ENCODE measurements at places on chromosomes 1 and 21.

- DNase-seq: no peak
Observed at GRCh38 chr1:117178756-117179155, 32.0 kb downstream of the VTCN1 start.

DNA sequence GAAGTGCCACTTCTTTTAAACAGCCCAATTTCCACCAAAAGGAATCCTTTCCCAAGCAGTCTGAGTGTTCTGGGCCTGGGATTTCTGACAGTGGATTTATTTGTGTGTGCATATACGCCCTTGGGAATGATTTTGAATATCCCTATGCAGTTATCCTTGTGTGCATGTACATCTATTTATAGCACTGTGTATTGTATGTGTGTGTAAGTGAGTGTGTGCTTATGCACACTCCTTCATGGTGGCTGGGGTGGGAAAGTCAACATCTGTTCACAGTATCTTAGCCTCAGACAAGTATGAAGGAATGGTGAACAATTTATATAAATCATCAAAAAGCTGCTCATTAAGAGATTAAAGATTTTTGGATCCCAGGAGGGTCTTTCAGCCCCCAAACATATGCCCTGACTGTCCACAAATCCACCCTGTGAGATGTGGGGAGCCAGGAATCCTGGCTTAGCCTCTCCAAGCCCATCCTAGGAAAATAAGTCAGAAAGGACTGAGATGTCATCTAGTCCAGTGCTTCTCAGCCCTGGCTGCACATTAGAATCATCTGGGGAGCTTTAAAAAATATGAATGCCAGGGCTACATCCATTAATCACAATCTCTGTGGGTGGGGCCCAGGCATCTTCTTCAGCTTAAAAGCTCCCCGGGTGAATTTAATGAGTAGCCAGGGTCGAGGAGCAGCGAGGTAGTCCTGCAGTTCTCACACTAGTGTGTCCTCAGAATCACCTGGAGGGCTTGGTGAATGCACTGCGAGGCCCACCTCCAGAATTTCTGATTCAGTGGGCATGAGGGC is 101.4 kb downstream of the PLXNA2 start:
- no peak for DNase-seq

DNA sequence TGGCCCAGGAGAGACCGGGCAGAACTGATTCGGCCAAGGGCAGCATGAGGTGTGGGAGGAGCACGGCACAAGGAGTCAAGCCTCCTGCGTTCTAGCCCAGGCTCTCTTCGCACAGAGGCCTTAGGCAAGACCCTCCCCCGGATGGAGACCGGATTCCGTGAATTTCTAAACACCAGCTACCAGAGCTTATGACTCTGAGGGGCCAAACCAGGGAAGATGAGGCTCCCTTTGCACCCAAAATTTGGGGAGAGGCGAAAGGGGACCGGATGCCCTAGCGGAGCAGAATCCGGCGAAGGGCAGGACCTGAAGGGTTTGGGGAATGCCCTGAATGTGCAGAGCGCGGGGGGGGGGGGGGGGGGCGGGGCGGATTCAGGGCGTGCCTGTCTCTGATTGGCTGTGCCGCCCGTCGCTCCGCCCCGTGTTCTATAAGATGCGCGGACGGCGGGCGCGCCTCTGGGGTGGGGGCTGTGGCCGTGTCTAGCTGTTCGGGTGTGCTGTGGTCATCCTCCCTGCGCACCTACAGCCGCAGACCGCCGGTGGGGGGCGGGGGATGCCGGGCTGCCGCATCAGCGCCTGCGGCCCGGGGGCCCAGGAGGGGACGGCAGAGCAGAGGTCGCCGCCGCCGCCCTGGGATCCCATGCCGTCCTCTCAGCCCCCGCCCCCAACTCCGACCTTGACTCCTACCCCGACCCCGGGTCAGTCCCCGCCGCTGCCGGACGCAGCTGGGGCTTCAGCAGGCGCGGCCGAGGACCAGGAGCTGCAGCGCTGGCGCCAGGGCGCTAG is at the start of gene TRNP1:
Gene TRNP1, plus strand, starts transcription at position 456 of the 783 bp plus-strand sequence. Its CDS starts 95 bp downstream, at position 551.
- DNase-seq: peak; percentile 41

GRCh38 chr1:109477821-109478220 is 5.9 kb upstream of the ATXN7L2 start:
- DNase-seq: no peak

DNA sequence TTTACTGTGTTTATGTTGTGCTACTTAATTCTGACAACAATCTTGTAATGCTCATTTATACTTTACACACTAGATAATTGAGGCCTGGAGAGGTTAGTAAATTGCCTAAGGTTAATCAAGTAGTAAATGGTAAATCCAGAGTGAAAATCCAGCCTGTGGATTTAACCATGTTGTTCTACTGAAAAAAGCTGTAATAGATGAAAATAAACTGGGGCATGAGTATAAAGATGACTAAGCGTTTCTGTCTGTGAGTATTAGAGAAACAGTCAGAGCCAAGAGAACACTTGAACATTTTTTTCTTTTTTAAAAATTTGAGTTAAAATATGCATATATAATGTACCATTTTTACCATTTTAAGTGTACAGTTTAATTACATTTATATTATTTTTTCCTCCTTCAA is 47.9 kb upstream of the LEPR start:
- no peak for DNase-seq

DNA sequence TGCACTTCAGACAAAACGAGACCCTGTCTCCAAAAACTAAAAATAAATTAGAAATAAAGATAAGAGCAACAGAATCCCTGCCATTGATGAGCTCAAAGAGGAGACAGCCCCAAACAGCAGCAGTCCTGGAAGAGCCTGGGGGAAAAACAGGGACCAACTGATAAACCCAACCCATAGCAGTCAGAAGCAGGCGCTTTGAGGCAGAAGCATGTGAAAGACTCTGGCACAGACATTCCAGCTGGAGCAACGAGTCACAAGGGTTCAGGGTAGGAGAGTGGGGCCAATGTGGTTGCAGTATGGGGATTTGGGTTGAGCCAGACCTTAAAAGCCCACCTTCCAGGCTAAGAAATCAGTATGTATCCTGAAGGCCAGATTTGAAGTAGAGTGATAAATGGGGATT is 78.5 kb downstream of the MPZL1 start:
- DNase-seq: no peak

DNA sequence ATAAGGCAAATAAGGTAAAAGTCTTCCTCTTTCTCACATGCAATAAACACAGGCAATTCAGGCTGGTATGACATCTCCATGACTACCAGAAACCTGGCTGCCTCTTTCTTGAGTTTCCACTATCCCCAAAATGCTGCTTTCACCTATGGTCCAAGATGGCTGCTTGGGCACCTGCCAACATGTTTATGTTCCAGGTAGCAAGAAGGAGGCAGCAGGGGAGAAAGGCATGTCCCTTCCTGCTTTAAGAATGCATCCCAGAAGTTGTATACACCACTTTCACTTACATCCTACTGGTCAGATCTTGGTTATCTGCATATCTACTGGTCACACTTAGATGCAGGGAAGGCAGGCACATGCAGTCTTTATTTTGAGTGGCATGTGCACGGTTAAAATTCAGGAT is 19.4 kb upstream of the ACOT11 start:
- no peak for DNase-seq

- no peak for DNase-seq
Observed at GRCh38 chr1:201807958-201808632, 20.9 kb upstream of the IPO9 start.

Data from CD4-positive, CD25-positive, alpha-beta regulatory T cell (primary cell).